Left ventricle myocardium superior (tissue), 1 donor: ENCODE measurements at places on chromosomes 4 and X.

- no peak for DNase-seq
These were observed 5.8 kb downstream of the CMC4 start for GRCh38 chrX:155065035-155065734.

GRCh38 chrX:115018040-115018647 lies 728 bp upstream of the IL13RA2 start:
- no peak for DNase-seq

GRCh38 chr4:179536694-179537093 lies 2094.5 kb upstream of the AGA start:
- DNase-seq = no peak

GRCh38 chrX:133670383-133670782 lies 255.1 kb upstream of the GPC4 start:
- DNase-seq = no peak

GRCh38 chr4:163072222-163072621 lies 94.5 kb downstream of the NAF1 start:
- no peak for DNase-seq

- DNase-seq = no peak
These were observed 98.6 kb downstream of the LARP7 start for GRCh38 chr4:112735474-112735951.

GRCh38 chr4:22268350-22269025 lies 247.4 kb downstream of the ADGRA3 start:
- no peak for DNase-seq

DNA sequence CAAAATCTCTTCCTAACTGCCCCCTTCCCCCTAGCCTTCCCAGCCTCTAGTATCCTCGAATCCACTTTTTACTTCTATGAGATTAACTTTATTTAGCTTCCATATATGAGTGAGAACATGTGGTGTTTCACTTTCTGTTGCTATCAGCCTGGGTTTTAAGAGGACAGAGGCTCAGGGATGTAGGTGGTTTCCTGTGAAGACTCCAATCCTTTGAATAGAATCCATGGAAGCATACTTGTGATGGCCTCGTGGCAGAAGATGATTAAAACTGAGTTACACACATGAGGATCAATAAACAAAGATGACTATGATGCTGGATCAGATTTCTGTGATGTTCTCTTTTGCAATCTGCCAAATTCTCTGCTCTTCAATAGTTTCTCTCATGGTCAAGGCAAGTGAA lies 29.8 kb downstream of the CD99L2 start:
- no peak for DNase-seq

- DNase-seq = no peak
These were observed 613.5 kb downstream of the PCDH18 start for GRCh38 chr4:136918772-136919171.

DNA sequence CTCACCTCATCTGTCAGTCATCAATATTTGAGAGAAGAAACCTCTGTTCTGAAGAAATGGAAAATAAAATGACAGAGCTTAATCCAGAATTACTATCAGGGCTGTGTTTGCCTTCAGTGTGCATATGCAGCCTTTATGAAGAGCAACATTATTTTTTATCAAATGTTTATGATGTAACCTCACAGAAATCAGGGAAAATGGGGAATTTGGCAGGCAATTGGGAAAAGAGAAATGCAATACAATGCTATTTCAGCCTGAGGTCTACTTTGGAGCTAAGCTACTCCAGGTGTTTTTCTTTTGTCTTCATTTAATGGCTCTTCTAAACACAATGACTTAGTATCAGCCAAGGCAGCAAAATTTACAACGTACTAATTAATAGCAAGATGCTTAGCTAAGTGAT lies 241.1 kb upstream of the TET2 start:
- no peak for DNase-seq

DNA sequence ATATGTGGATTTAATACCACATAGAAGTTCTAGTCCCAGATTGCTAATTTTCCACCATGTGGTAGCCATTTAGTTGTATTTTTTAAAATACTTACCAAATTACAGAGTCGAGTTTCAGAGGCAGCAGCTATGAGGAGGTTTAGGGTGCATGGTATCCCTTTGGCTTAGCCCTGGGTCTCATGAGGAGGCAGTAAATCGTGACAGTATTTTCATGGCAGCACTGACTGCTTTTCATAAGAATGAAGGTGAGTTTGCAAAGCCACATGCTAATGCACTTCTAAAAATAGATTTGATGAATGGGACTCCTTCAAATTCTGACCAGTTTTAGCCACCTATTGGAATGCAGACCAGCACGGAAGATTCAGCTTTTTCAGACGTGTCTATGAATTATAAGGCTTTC lies 114.0 kb upstream of the FRG1 start:
- DNase-seq = no peak

DNA sequence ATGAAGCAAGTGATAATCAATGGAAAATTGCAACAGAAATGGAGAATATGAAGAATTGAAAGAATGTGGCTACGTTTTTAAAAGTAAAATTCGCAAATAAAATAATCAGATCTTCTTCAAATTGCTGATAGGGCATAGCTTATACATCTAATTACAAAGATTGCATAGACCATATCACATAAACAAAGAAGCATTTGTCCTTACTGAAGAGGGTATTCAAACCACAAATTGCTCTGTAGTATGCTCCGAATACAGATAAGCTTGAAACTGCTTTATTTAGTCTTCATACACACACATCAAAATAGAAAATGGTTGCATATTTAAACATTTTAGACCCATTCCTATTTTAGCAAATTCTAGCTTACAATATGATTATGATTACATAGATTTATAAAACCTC lies 206.7 kb upstream of the SLIT2 start:
- no peak for DNase-seq

GRCh38 chrX:11381464-11381863 lies 88.3 kb downstream of the AMELX start:
- DNase-seq = no peak

GRCh38 chr4:87974856-87975462 lies 555 bp upstream of the SPP1 start:
- no peak for DNase-seq

DNA sequence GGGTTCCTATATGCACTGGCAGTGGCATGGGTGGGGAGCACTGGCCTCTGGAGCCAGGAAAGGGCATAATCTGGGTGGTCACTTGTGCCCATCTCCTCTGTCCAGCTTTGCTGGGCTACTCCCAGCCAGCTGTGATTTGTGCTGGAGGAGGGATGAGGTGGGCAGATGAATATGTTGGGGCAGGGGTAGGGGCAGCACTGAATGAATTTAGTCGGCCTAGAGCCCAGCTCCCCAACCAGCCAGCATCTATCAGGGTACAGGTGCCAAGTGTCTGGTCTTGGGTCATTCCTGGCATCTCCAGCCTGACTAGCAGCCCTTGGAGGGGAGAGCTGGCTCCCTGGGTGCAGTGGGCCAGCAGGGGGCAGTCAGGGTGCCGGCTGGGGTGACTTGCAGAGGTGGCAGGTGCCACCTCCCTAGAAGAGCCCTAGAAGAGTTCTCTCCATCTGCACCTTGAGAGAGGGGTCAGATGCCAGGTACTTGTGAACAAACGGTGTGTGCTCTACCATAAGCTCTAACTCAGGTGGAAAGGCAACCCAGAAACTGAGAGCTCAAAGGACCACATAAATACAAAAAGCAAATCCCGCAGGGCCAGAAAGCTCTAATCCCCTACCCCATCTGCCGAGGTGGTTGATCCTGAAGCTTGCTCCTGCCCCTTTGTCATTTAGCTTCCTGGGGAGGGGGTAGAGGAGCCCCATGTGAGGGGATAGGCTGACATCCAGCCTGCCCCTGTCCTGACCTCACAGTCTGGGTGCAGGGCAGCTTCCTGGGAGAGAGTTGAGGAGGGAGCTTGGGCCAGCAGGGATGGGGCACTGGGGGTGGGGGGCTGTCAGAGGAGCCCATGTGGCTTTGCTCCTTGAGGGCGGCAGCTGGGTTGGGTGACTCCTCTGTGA lies 2.2 kb downstream of the SORCS2 start:
- DNase-seq = peak; percentile 67
